ENCODE measurements at places on chromosomes 12 and 14. TPM values are rescaled to one million over a fixed set of nuclear protein-coding genes. Genes with fewer than 3 reads are reported as not detected.

Gene GLT1D1
- total RNA-seq, result 20.9 TPM

Gene KERA
- not detected for total RNA-seq

GRCh38 chr14:105272623-105273022 is 24.3 kb downstream of the BTBD6 start:
- H3K27me3 ChIP-seq, result no peaks in the 10 kb centered on the region
- H3K4me1 ChIP-seq, result no peaks in the 10 kb centered on the region
- no peaks in the 10 kb centered on the region for H3K36me3 ChIP-seq
- DNase-seq, result no peak
- H3K4me3 ChIP-seq, result no peak overlapping the region

DNA sequence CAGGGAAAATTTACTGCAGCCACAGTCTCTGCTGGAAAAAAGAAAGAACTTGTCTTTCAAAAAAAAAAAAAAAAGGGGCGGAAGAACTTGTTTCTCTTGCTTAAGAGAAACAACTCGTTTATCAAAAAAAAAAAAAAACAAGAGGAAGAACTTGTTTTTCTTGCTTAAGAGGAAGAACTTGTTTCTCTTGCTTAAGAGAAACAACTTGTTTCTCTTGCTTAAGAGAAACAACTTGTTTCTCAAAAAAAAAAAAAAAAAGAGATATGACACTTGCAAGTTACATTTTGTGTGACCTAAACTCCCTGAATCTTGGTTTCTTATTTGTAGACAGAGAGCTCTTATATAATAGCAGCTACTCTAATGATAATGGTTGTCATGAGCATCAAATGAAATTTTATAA is 44.7 kb upstream of the USP15 start:
- H3K4me1 ChIP-seq, result no peaks in the 10 kb centered on the region
- no peak for DNase-seq
- H3K27me3 ChIP-seq, result no peaks in the 10 kb centered on the region
- no peak overlapping the region for H3K4me3 ChIP-seq

DNA sequence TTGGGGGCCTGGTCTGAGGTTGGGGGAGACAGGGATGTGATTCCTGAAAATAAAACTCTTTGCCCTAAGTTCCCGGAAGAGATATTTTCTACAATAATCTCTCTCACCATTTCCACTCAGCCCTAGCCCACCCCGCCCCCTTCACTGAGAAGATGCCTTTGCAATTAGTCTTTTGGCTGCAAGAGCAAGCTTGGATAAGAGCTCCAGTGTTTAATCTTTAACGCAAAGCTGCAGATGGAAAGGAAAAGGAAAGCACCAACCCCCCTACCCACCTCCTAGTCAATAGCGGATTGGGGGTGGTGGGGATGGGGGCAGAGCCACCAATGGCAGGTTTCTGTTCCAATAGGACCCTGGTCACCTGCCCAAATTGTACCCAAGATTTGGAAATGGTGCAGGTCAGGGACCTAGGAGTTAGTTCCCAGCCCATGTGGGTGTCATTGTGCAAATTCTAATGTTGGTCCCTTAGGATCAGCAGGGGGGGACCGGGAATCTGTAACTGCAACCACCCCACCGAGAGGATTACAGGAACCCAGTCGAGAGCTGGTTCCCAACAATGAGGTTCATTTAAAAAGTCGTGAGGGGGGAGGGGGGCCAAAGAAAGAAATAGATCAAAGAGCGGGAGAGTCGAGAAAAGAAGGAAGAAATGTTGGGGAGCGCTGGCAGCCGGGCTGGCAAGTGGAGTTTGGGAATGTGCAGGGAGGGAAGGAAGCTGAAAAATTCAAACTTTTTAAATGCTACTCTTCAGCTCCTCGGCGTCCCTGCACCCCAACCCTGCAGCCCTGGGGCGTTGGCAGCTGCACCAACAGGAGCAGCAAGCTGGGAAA is 1.6 kb downstream of the ZFP36L1 start:
- H3K27me3 ChIP-seq, result no peaks in the 10 kb centered on the region
- no peaks in the 10 kb centered on the region for H3K4me1 ChIP-seq
- no peak for DNase-seq
- peak overlapping the region; percentile 93 for H3K4me3 ChIP-seq
- H3K27ac ChIP-seq, result peak overlapping the region; percentile 100
- H3K36me3 ChIP-seq, result no peaks in the 10 kb centered on the region

DNA sequence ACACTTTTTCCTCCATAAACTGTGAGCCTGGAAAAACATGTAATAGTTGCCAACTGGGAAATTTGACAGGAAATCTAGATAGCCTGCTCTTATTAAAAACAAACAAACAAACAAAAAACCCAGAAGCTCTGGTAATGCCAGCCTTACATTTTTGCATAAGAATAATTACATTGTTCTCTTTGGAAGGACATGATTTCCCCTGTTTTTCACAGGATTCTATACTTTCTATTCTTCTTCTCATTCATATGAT is 137.9 kb downstream of the AEBP2 start:
- H3K4me3 ChIP-seq, result no peak overlapping the region
- no peaks in the 10 kb centered on the region for H3K4me1 ChIP-seq
- no peaks in the 10 kb centered on the region for H3K36me3 ChIP-seq
- no peaks in the 10 kb centered on the region for H3K27me3 ChIP-seq
- no peak for DNase-seq

- H3K36me3 ChIP-seq, result no peaks in the 10 kb centered on the region
- no peak for DNase-seq
- no peak overlapping the region for H3K27ac ChIP-seq
- H3K27me3 ChIP-seq, result no peaks in the 10 kb centered on the region
These were observed 59.6 kb downstream of the PRKD1 start for GRCh38 chr14:29868000-29868399.

DNA sequence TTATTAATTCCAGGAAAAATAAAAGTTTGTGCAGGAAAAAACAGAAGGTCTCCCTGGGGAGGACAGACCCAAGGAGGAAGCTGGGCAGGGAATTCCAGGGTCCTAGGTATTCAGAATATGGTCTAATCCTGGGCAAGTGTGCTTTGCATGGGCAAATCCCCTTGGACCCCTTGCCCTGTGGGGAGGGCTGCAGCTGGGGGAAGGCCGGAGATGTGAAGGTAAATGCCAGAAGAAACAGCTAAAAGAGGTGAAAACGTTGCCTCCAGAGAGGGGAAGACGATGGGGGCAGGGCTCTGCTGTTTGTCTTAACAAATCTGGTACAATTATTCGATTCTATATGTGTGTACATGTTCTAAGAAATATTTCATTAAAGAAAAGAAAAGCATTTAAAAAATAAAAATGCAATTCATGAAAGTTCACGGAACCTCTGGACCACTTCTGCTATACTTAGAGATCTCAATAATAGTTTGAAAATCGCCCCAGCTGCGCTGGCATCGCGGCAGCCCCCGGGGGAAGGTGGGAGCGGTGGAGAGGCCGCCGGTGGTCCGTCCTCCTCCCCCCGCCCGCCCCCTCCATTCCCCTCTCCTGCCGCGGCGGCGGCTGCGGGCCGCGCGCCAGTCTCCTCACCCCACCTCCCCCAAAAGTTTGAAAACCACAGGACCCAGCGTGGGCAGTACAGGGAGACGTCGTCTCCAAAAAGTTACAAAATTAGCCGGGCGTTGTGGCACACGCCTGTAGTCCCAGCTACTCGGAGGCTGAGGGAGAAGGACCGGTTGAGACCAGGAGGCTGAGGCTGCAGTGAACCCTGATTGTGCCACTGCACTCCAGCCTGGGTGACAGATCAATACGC is 1.5 kb upstream of the PRPF40B start:
- H3K4me3 ChIP-seq, result peak overlapping the region; percentile 44
- H3K36me3 ChIP-seq, result no peaks in the 10 kb centered on the region
- DNase-seq, result no peak
- H3K27me3 ChIP-seq, result no peaks in the 10 kb centered on the region
- H3K27ac ChIP-seq, result peak overlapping the region; percentile 87

- H3K36me3 ChIP-seq, result no peaks in the 10 kb centered on the region
- H3K4me3 ChIP-seq, result no peak overlapping the region
- DNase-seq, result no peak
These were observed 335.1 kb upstream of the OR4E1 start for GRCh38 chr14:22008766-22009165.

Gene FOXA1
- 33.3 TPM for total RNA-seq

Gene TBC1D30
- 2.7 TPM for total RNA-seq

- no peaks in the 10 kb centered on the region for H3K36me3 ChIP-seq
- no peak overlapping the region for H3K4me3 ChIP-seq
- peaks cover 4% of the 10 kb centered on the region for H3K4me1 ChIP-seq
These were observed 31.2 kb upstream of the CHPT1 start for GRCh38 chr12:101666052-101666728.

GRCh38 chr14:70045844-70046535 is 142.8 kb downstream of the SLC8A3 start:
- no peak overlapping the region for H3K4me3 ChIP-seq
- DNase-seq, result peak; percentile 84
- H3K27ac ChIP-seq, result no peak overlapping the region

Gene SERPINA3
- 8,417 TPM for total RNA-seq

DNA sequence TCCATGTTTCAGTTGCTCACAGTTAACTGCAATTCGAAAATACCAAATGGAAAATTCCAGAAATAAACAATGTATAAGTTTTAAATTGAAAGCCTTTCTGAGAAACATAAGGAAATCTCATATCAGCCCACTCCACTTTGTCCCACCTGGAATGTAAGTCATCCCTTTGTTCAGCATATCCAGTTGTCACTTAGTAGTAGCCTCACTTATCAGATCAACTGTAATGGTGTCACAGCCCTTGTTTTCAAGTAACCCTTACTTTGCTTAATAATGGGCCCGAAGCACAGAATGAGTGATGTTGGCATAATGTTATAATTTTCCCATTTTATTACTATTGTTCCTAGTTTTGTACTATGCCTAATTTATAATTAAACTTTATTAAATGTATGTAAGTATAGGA is 646.8 kb downstream of the C12orf50 start:
- H3K27me3 ChIP-seq, result no peaks in the 10 kb centered on the region
- H3K36me3 ChIP-seq, result no peaks in the 10 kb centered on the region
- H3K27ac ChIP-seq, result no peak overlapping the region
- no peaks in the 10 kb centered on the region for H3K4me1 ChIP-seq
- no peak overlapping the region for H3K4me3 ChIP-seq
- no peak for DNase-seq

DNA sequence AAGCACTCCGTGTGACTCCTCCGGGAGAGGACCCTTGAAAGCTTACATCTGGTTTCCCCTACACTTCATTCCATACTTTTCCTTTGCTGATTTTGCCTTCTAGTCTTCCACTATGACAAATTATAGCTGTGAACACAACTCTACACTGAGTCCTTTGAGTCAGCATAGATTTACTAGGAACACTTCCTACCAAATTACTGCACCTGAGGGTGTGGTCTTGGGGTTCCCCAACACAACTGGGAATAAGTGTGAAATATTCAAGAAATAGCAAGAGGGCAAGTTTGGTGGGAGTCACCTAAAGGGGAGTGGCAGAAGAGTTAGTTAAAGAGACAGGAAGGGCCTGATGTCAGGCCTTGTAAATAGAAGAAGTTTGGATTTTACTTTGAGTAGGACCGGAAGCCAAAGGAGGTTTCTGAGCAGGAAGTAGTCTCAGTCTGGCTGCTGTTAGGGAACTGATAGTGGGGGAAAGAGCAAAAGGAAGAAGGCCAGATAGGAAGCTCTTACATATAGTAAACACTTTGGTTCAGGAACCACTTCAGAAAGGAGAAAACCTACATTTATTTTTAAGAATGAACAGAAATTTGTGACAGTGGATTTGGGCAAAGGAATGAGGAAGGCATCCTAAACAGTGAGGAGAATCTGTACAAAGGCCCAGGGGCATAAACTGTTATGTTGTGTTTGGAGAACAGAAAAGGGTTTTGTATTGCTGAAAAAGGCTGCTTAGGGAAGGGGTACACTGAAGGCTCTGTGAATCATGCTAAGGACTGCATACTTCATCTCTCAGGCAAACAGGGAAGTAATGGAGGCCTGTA is 14.2 kb downstream of the SEL1L start:
- DNase-seq, result no peak
- no peaks in the 10 kb centered on the region for H3K27me3 ChIP-seq
- peaks cover 50% of the 10 kb centered on the region for H3K4me1 ChIP-seq

DNA sequence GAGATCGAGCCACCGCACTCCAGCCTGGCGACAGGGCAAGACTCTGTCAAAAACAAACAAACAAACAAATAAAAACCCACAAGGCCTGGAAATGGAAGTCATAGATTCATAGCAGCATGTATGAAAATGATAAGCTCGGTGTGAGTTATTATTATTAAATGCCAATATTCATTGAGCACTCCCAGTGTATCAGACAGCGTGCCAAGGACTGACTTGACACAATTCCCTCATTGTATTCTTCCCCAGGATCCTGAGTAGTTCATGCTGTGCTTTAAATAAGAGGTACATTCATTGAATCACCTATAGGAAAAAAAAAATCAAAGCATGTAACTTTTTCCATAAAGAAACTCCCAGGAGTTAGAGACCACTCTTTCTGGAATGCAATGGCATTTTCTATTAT is 12.6 kb upstream of the RFLNA start:
- no peaks in the 10 kb centered on the region for H3K27me3 ChIP-seq
- no peaks in the 10 kb centered on the region for H3K4me1 ChIP-seq
- no peak overlapping the region for H3K27ac ChIP-seq
- no peaks in the 10 kb centered on the region for H3K36me3 ChIP-seq
- DNase-seq, result no peak

Gene LRP1-AS
- not detected for total RNA-seq

DNA sequence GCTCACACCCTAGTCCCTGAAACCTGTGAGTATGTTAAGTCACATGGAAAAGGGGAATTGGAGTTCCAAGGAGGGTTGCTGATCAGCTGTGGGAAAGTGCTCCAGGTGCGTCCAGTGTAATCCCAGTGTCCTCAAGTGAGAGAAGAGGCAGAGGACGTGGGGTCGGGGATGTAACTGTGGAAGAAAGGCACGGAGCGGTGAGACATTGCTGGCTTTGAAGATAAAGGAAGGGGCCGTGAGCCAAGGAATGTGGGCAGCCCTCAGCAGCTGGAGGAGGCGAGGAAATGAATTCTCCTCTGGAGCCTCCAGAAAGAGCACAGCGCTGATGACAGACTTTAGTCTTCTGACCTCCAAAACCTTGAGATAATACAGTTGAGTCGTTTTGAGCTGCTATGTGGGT is 191.6 kb upstream of the TMEM132C start:
- H3K4me3 ChIP-seq, result no peak overlapping the region
- no peaks in the 10 kb centered on the region for H3K4me1 ChIP-seq
- no peaks in the 10 kb centered on the region for H3K27me3 ChIP-seq
- DNase-seq, result no peak

- H3K36me3 ChIP-seq, result no peaks in the 10 kb centered on the region
- no peaks in the 10 kb centered on the region for H3K4me1 ChIP-seq
- H3K27ac ChIP-seq, result no peak overlapping the region
- no peaks in the 10 kb centered on the region for H3K27me3 ChIP-seq
- H3K4me3 ChIP-seq, result no peak overlapping the region
These were observed 33.0 kb upstream of the PRMT8 start for GRCh38 chr12:3458041-3458440.

DNA sequence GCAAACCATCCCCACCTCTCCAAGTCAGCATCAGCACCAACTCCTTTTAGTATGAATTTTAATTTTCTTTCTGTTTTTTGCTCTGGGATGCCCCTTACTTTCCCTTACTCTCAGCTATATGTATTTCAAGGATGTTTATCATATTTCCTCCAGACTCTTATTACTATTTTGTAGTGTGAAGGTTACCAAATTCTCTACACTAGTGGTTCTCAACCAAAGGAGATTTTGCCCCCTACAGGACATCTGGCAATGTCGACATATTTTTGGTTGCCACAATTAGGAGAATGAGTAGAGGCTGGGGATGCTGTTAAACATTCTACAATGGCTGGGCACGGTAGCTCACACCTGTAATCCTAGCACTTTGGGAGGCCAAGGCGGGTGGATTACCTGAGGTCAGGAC is 29.1 kb upstream of the SOS2 start:
- H3K27me3 ChIP-seq, result no peaks in the 10 kb centered on the region
- no peak for DNase-seq
- no peaks in the 10 kb centered on the region for H3K36me3 ChIP-seq
- no peak overlapping the region for H3K4me3 ChIP-seq
- H3K27ac ChIP-seq, result no peak overlapping the region

Gene RDH11
- 79.0 TPM for total RNA-seq

- H3K27ac ChIP-seq, result no peak overlapping the region
- no peaks in the 10 kb centered on the region for H3K36me3 ChIP-seq
- no peaks in the 10 kb centered on the region for H3K27me3 ChIP-seq
- H3K4me1 ChIP-seq, result no peaks in the 10 kb centered on the region
These were observed 335.0 kb downstream of the BCL11B start for GRCh38 chr14:98937021-98937420.
